Globus pallidus (tissue), 1 donor: ENCODE measurements at places on chromosomes 12 and 14.

GRCh38 chr12:8014836-8015235 lies 17.7 kb upstream of the FOXJ2 start:
- DNase-seq = no peak

DNA sequence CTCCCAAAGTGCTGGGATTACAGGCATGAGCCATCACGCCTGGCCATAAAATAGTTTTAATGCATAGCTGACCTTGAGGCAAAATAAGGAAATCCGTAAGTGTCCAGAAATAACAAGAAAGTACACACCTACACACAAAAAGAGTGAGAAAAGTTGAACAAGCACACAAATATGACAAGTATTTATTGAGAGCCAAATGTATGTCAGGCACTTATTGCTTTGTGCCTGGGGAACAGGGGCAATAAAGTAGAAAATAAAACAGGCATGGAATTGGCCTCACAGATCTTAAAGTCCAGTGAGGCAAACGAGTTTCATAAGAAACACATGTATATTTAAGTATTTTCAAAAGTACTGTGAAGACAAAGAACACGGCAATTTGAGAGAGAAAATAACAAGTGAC lies 103.7 kb downstream of the ERGIC2 start:
- DNase-seq = no peak

- peak; percentile 82 for DNase-seq
These were observed 204.7 kb downstream of the EPS8 start for GRCh38 chr12:15584366-15585041.

GRCh38 chr14:106778986-106779385 lies 1252.6 kb downstream of the TMEM121 start:
- DNase-seq = no peak

GRCh38 chr12:54379398-54380201 lies 4.9 kb downstream of the ZNF385A start:
- peak; percentile 85 for DNase-seq

DNA sequence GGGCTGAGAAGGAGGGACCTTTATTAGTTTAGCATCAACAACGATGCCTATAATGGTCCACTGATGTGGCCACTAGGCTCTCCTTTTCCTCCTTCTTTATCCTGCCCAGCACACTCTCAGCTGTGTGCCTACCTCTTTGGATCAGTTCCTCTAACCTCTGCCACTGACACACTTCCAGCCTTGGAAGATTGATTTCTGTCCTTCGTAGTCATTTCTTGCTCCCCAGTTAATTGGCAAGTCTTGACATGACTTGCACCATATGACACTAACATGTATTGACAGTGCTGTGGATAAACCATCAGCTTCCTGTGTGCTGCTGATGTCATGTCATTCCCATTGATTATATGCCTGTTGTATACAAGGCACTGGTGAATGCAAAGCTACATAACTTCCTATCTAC lies 90.2 kb upstream of the PLEKHG7 start:
- DNase-seq = no peak

DNA sequence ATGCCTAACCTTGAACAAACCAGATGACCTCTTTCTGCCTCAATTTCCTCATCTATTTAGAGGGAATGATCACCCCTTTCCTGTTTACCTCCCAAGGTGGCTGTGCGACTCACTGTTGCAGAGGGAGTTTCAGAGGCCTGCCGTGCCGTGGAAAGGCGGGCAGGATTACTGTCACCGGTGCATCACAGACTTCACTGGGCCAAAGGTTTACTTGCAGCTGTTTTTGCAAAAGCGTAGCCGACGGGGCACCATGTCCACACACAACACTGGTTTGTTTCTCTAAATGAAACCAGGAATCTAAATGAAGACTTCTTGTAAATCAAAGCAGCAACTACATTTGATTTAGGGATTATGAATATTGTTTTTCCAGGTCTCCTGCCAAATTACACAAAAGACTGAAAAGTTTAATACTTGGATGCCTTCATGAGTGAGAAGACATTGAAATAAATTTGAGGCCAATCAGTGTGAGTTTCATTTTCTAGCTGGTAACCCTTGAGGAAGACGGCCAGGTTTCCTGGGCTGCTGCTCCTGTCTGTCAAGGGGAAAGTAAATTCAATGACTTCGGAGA lies 696.1 kb upstream of the TMEM132C start:
- DNase-seq = no peak

- DNase-seq = peak; percentile 64
These were observed 33.5 kb downstream of the C12orf50 start for GRCh38 chr12:87995581-87996178.

- DNase-seq = peak; percentile 37
These were observed 63.1 kb downstream of the C12orf75 start for GRCh38 chr12:105393587-105393986.

DNA sequence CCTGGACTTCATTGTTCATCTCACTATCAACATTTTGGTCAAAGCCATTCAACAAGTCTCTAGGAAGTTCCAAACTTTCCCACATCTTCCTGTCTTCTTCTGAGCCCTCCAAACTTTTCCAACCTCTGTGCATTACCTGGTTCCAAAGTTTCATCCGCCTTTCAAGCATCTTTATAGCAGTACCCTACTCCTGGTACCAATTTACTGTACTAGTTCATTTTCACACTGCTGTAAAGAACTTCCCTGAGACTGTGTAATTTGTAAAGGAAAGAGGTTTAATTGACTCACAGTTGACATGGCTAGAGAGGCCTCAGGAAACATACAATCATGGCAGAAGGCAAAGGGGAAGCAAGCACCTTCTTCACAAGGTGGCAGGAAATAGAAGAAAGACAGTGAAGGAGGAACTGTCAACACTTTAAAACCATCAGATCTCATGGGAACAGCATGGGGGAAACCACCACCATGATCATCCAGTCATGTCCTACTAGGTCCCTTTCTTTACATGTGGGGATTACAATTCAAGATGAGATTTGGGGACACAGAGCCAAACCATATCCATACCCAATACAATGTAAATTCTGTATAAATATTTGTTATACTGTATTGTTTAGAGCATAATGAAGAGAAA lies 109.7 kb downstream of the C12orf75 start:
- DNase-seq = no peak

GRCh38 chr12:93336291-93336741 lies 41.4 kb upstream of the NUDT4 start:
- DNase-seq = no peak

DNA sequence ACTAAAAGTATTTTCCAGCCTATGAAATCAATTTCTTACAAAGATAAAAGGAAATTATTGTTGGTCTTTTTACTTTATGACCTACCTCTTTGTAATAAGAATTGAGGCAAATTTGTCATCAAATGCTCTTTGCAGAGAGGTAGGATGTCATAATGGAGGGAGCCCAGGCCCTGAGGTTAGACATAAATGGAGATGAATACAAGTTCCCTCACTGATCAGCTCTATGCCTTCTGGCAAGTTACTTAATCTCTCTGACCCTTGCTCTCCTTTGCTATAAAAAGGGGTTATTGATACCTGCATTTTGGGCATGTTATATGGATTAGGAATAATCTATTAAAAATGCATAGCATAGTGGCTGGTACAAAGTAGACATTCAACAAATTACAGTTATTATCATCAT lies 146.9 kb upstream of the KRR1 start:
- no peak for DNase-seq

- DNase-seq = no peak
These were observed 75.2 kb upstream of the SCAF11 start for GRCh38 chr12:46065412-46066166.

GRCh38 chr12:102232036-102232435 lies 34.4 kb upstream of the PMCH start:
- no peak for DNase-seq

DNA sequence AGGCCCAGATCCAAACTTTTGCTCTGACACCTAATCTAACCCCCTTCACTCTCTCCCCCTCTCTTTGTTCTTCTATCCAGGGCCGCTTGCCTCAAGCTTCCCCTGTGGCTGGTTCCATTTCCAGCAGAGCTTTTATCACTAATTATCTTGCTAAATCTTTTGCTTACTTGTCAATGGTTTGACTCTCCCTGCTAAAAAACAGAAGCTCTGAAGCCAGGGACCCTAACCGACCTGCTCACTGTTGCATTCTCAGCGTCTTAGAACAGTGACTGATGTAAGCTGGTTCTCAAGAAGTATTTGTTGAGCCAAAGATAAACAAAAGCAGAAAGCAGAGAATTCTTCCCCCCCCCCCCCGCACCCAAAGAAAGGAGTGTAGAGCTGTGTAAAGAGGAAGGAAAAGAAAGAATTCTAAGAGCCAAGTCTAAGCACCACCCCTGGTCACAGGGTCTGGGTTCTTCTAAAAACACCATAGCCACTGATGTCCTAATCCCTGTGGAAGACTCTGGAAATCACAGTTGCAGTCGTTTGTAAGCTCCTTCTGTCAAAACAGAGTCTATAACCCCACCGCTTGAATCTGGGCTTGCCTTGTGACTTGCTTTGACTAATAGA lies 385.8 kb downstream of the MED13L start:
- peak; percentile 21 for DNase-seq

DNA sequence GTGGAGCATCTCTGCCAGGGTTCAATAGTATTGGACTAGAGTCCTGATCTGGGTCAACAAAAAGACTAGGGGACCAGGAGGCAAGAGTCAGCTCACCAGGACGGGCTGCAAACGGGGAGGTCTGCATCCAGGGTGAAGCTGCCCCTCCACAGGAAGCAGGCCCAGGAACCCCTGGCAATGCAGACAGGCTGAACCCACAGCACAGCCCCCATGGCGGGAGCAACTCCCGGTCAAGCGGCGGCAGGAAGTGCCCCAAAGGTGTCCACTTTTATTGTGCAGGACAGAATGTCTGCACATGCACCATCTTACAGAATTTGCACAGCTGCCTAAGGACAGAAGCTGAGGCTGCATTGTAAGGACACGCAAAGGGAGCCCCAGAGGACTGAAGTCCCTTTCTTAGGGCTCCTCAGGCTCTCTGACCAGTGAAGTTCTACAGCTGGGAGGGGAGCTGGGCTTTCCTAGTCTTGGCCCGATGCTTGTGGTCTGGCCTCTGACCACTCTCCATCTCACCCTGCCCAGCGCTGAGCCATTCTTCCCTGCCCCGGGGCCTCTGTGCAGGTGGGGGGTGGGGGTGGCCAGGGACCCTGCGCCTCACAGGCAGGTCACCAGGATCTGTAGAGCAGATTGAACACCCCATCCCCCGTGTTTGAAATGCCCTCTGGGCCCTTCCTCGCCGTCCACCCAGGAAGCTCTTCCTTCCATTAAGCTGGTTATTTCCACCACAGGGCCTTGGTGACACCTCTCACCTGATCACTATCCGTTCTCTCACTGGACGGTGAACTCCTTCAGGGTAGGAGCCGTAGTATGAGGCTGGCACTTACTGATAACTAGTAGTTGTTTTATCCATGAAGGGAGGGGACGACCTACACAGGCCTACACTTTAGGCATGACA lies 75.9 kb downstream of the NINJ2 start:
- no peak for DNase-seq

DNA sequence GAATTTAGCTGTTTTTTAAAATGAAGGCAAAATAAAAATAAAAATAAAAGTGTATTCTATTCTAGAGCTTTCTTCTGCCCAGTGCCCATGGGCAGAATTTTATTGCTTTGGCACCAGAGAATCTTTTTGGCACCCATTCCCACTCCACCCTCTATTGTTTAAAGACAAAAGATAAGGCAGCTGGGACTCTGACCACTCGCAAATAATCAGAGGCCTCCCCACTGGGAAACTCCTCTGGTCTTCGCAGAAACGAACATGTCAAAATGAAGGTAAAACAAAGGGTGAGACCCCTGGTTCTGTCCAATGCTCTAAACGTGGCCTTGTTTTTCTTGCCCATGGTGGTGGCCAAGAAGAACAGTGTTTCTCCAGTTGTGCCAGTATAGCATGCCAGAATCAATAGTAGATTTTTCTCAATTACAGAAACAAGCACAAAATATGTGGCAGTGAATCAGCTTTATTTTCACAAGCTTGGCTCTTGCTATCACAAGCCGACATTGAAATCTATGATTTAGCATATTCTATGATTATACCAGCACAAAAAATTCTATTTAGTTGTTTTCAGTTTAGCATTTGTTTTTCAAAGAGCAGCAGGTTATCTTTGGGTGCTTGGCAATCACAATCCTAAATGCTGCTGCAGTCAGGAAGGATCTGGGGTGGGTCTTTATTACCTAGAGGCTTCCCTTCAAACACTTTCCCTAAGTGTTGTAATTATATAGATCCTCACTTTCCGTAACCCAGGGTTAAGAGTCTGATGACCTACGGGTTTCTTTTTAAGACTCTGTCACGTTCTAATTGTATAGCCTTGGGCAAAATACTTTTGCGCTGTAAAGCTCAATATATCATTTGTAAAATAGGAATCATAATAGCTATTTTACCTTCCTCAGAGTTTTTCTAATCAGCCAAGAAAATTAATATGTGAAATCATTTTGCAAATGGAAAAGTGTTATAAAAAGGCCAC lies 50.5 kb downstream of the KITLG start:
- no peak for DNase-seq

DNA sequence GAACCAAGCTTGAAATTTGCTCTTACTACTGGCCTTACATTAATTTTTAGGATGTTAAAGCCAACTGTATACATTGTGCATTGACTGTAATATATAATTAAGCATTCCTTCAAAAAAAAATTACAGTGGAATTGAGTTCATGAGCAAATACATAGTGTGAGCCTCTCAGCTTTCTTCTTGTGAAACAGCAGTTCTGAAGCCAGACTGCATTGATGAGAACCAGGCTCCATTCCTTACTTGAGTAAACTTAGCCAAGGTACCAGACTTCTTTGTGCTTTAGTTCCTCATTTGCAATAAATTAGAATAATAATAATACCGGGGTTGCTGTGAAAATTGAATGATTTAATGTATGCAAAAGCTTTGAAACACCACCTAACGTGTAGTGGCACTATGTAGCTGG lies 169.5 kb downstream of the ANO4 start:
- no peak for DNase-seq

- no peak for DNase-seq
These were observed 25.0 kb downstream of the METAP2 start for GRCh38 chr12:95498968-95499367.

GRCh38 chr12:20524113-20524512 lies 155.8 kb downstream of the PDE3A start:
- DNase-seq = no peak
